ENCODE measurements at places on chromosomes 1 and 21.
A peak's percentile ranks its signal among the peaks of the same experiment; 100 is the strongest.

- DNase-seq: no peak
Observed at GRCh38 chr1:223765036-223765718, 52.8 kb downstream of the CAPN2 start.

- no peak for DNase-seq
Observed at GRCh38 chr1:36133484-36133883, 8.5 kb upstream of the COL8A2 start.

GRCh38 chr1:150144606-150145005 lies 5.1 kb upstream of the PLEKHO1 start:
- DNase-seq: no peak

DNA sequence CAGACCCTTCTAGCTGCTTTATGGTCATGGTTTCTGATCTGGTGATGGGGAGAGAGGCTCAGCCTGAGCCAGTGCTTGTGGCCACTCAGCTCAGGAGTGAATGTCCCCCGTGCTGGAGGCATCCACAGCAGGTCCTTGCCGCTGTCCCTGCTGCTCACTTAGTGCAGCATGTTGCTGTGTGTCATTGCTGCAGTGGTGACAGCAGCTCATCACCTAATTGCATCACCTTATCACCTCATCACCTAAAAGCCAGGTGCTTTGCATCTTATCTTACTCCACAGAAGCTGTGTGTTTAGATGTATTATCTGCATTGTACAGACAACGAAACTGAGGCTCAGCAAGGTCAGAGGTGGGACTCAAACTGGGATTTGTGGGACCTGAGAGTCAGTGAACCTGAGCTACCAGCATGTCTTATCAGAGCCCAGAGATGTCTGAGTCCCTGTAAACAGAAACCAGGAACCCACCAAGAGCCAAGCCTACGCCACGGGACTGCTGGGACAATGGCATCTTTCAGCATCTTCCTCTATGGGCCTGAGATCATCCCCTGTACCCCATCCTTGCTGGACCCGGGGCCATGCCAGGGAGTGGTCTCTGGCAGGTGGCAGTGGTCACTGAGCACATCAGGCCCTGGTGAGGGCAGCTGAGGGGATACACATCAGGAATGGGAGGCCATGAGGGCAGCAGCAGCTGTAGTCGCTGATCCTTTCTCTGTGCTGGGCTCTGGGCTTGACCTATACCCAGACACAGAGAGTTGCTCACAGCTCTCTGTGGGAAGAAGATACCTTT lies 6.5 kb downstream of the PODN start:
- no peak for DNase-seq

DNA sequence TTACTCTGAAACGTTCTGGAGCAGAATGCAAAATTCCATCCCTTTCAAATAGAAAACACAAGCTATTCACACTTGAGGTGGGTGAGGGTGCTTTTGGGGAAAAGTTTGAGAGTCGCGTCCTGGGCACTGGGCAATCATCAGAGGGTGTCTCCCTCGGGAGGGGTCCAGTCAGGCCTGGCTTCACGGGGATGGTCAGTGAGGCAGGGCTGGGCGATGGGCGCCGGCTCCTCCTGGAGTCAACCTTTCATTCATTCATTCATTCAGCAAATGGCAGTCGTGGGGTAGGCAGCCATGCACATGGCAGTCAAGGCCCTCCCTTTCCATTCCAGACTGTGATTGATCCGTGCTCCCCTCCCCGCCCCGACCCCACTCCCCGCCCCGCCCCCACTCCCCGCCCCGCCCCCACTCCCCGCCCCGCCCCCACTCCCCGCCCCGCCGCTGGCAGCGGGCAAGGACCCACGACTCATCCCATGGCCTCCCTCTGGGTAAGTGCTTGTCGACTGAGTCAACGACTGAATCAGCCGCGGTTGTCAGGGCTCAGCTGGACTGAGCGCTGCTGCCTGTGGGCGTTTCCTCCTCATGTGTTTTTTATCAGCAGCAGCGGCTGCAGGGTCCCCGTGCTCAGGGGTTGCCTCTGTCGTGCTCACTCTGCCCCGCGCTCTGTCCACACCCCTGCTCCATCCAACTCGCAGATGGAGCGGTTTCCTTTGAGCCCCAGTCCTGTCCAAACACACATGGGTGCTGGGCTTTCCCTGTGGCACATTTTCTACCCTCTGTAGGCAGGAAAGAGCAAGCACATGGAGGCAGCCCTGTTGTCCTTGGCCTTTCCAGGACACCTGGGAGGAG lies 12.5 kb upstream of the SPSB1 start:
- DNase-seq: peak; percentile 46

All from activated T-helper 9 cell treated with anti-CD3 and anti-CD28 coated beads, Interleukin-2, amount 50 U/mL, for 16 hours (primary cell).